Cardiac muscle cell (in vitro differentiated cells and primary cell): ENCODE measurements at places on chromosomes 5 and 9. TPM values are rescaled to one million over a fixed set of nuclear protein-coding genes. Genes with fewer than 3 reads are reported as not detected.

GRCh38 chr5:151234476-151235238 lies 10.8 kb upstream of the CCDC69 start:
- DNase-seq: peak; percentile 96
- H3K27me3 ChIP-seq: no peaks in the 10 kb centered on the region
- no peak overlapping the region for H3K4me3 ChIP-seq
- peak overlapping the region; percentile 82 for H3K27ac ChIP-seq

The ACOT12 gene
- polyA plus RNA-seq: not detected in 2 replicates

DNA sequence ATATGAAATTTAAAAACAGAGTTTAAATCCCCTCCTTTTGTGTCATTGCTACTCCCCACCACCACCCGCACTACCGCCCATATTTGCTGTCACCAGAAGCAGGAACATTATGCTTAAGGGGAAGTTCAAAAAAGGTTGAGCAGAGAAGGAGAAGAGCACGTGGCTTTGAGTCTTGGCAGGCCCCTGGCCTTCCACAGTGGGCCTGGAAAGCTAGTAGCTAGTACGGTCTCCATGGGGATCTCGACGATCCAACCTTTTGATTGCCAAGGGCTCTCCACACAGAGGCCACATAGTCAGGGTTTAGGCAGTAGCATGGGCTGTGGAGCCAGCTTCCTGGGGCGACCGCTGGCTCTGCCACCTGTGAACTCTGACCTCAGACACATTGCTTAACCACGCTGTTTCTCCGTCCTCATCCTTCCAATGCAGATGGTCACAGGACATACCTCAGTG lies 90.1 kb downstream of the GOLPH3 start:
- H3K27ac ChIP-seq: no peak overlapping the region
- H3K4me3 ChIP-seq: no peak overlapping the region
- no peak for DNase-seq
- no peaks in the 10 kb centered on the region for H3K36me3 ChIP-seq
- H3K27me3 ChIP-seq: no peaks in the 10 kb centered on the region
- no peaks in the 10 kb centered on the region for H3K4me1 ChIP-seq

- DNase-seq: no peak
- peaks cover 5% of the 10 kb centered on the region for H3K4me1 ChIP-seq
- H3K4me3 ChIP-seq: no peak overlapping the region
- H3K27me3 ChIP-seq: no peaks in the 10 kb centered on the region
Observed at GRCh38 chr5:52893105-52893504, 96.0 kb upstream of the ITGA2 start.

The PCDHGC5 gene
- not detected in 2 replicates for polyA plus RNA-seq

GRCh38 chr5:142816531-142817430 lies 46.6 kb downstream of the ARHGAP26 start:
- H3K4me3 ChIP-seq: no peak overlapping the region
- peak; percentile 54 for DNase-seq
- no peaks in the 10 kb centered on the region for H3K27me3 ChIP-seq
- H3K4me1 ChIP-seq: peaks cover 10% of the 10 kb centered on the region
- H3K27ac ChIP-seq: no peak overlapping the region
